Suprapubic skin (tissue), 4 donors: ENCODE measurements at places on chromosomes 12 and 14.

DNA sequence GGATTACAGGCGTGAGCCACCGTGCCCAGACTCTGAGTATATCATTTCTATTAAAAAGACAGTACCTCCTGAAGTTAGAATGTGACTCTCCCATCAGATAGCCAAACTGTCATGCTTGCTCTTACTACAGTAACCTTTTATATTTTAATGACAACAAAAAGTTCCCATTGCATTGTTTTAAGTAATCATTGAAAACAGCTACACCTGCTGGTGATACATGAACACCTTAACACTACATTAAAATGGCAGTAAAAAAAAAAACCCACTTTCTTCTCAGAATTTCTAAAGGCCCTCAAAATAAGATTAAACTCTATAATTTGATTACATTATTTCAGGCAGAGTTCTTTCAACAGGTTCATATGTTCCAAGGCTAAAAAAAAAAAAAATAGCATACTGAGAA is 76.7 kb downstream of the SH2B3 start:
- DNase-seq: no peak

- no peak for DNase-seq
These were observed 317.9 kb downstream of the PCNX1 start for GRCh38 chr14:71225113-71225512.

DNA sequence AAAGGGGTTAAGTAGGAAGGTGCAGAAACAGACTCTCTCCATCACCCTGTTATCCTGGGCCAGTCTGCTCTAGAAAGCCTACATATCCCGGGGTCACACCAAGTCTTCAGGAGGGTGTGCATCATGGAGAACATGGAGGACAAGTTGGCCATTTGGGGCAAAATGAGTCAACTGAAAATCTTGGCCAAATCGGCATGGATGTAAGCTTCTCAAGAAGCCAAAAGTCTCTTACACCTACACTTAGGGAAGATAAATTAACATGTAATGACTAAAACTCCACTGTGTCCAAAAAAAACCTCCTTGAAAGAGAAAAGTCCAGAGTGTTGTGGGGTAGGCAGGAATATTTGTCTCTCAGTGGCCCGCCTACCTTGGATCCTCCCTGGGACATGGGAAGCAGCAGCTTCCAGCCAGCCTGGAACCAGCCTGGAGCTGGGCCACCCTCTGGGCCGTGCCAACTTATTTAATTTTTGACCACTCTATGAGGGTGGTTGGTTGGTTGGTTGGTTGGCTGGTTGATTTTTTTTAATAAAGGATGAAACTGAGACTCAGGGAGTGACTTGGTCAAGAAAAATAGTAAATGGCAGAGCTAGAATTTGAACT is 17.9 kb upstream of the TC2N start:
- no peak for DNase-seq

- no peak for DNase-seq
These were observed 12.4 kb upstream of the SLC6A15 start for GRCh38 chr12:84924981-84925380.

GRCh38 chr14:95095996-95096395 is 61.3 kb downstream of the DICER1 start:
- DNase-seq: no peak

DNA sequence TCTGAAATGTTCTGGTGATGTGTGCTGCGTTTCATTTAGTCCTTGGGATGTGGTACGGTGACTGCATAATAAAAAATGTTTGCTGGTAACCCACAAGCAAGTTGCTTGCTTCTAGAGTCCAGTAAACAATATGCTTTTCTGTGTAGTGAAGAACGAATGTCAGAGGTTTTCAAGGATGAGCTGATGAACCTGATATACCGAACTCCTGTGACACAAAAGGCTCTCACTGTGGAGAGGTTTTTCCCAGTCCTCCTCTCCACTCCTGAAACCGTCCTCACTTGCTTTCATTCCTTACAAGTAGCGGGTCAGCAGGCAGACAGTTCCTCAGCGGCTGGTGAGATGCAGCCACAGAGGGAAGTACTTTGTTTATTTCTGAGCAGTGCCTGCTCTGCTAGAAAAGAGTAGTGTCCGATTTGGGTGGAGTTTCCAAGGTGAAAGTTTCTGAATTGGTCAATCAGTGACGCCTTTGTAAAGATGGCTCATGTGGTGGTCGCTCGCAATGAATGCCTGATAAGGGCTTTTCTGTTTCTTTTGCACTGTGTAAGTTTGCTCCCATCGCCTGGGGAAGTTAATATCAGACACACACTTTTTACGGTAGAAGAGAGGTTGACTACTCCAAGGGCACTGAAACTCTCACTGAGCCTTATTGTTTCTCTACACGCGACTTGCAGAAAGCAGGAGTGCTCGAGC is 3.0 kb downstream of the ETV6 start:
- DNase-seq: no peak

- no peak for DNase-seq
These were observed 113.0 kb upstream of the NTF3 start for GRCh38 chr12:5318874-5319273.

GRCh38 chr12:92695577-92695976 is 7.2 kb upstream of the PLEKHG7 start:
- DNase-seq: no peak

- no peak for DNase-seq
These were observed 50.9 kb downstream of the SNAPC1 start for GRCh38 chr14:61813096-61813606.

DNA sequence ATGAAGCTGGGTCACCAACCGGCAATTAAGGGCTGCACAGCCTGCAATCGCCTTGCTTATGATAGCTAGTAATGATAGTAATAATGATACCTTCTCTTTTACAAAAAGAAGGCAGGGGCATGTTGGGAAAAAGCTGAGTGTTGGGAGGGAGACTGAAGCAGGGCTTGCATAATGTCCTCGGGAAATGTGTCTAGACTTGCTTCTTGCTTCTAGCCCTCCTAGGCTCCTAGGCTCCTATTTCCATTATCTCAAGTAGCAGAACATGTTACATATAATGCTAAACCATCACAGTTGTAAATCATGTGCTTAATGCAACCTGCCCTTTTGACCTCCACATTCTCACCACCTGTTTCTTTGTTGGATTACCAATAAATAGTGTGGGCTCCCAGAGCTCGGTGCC is 18.7 kb downstream of the RERGL start:
- no peak for DNase-seq

DNA sequence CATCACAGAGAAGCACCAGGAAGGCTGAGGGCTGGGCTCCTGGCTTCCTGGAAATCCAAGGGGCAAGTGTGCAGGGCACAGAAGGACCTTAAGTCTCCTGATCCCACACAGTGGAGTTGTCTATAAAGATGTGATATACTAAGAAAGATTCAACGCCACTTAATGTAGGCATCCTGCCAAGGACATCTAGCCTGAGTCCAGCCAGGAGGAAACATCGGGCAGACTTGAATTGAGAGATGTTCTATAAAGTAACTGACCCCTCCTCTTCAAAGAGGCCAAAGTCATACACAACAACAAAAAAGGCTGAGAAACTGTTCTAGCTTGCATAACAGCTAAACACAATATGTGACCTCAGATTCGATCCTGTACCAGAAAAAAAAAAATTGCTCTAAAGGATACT is 299.5 kb upstream of the NOS1 start:
- DNase-seq: no peak
